ENCODE measurements at places on chromosomes 5 and 9. TPM values are rescaled to one million over a fixed set of nuclear protein-coding genes. Genes with fewer than 3 reads are reported as not detected.

Gene EDIL3
- under 0.01 TPM for total RNA-seq

Gene PDE6A
- total RNA-seq = under 0.01 TPM

Gene ENTPD8
- total RNA-seq = 0.24 TPM

Gene OMD
- total RNA-seq = not detected

Gene ZNF474
- total RNA-seq = not detected

Gene CCL27
- not detected for total RNA-seq

Gene ORM2
- not detected for total RNA-seq

Gene ADGRD2
- total RNA-seq = not detected

Gene CCL19
- total RNA-seq = not detected

Gene AJM1
- total RNA-seq = 1.7 TPM

Gene FOXD4L5
- 0.24 TPM for total RNA-seq

Gene LOX
- 1.1 TPM for total RNA-seq

Gene NIPAL4
- 6.0 TPM for total RNA-seq

Gene CRHBP
- total RNA-seq = 0.24 TPM

Gene CORO2A
- 17.1 TPM for total RNA-seq
